Effector CD8-positive, alpha-beta T cell (primary cell): ENCODE measurements at places on chromosomes 6 and 20.

GRCh38 chr6:23177806-23178205 is 608.4 kb downstream of the HDGFL1 start:
- no peak for DNase-seq

DNA sequence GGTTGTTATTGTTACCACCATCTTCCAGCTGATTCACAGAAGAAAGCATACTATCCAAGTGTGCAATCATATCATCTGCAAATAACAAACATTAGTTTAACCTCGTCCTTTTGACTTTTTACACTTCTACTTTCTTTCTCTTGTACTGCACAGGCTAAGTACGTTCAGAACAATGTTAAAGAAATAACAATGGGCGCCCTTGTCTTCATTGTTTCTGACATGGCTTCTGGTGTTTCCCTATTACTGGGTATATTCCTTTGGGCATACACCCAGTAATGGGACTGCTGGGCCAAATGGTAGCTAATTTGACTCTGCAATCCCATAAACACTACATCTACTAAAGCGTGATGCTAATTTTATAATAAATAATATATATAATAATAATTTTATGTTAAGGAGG is 146.7 kb downstream of the GJA10 start:
- no peak for DNase-seq

GRCh38 chr6:40904583-40905194 is 134.3 kb downstream of the UNC5CL start:
- DNase-seq: no peak

- no peak for DNase-seq
These were observed 86.1 kb upstream of the STMND1 start for GRCh38 chr6:17015551-17016381.

DNA sequence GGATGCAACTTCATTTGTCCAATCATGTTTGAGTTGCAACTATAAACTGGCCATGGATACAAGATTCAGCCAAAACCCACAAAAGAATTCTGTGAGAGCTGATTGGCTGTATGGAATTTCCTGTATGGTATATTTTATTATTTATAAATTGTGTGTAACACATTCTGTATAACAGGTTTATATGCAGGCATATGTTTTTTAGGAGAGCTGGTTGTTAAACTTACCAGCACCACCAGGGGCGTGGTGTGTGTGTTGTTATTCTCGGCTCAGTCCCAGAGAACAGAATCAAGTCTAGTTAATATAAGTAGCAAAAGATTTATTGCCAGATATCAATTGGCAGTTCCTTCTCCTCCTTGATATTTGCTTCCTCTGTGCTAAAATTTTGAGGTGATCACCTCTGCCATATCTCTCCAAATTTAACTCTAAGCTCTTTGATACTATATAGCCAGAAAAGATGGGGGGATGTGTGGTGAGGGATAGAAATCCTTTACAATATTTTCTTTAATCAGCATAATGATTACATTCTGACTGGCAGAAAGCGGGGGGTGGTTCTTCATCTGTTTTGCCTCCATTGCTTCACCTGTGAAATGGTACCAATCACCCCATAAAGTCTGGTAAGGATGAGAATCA is 22.9 kb downstream of the CNBD2 start:
- DNase-seq: no peak

- no peak for DNase-seq
These were observed 57.2 kb upstream of the HFE start for GRCh38 chr6:26029857-26030653.

DNA sequence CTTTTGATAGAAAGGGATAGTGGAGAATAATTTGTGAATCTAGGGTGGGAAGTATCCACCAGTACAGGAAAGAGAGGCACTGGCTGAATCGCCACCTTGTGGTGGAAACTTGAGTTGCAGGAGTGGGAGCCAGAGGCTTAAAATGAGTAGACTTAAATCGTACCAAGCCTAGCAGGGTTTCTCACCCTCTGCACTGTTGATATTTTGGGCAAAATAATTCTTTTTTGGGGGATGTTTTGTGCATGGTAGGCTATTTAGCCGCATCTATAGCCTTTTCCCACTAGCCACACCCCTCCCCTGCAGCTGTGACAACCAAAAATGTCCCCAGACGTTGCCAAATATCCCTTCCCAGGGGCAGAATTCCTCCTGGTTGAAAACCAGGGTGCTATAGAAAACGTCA is 119.1 kb downstream of the DHX35 start:
- DNase-seq: peak; percentile 73

DNA sequence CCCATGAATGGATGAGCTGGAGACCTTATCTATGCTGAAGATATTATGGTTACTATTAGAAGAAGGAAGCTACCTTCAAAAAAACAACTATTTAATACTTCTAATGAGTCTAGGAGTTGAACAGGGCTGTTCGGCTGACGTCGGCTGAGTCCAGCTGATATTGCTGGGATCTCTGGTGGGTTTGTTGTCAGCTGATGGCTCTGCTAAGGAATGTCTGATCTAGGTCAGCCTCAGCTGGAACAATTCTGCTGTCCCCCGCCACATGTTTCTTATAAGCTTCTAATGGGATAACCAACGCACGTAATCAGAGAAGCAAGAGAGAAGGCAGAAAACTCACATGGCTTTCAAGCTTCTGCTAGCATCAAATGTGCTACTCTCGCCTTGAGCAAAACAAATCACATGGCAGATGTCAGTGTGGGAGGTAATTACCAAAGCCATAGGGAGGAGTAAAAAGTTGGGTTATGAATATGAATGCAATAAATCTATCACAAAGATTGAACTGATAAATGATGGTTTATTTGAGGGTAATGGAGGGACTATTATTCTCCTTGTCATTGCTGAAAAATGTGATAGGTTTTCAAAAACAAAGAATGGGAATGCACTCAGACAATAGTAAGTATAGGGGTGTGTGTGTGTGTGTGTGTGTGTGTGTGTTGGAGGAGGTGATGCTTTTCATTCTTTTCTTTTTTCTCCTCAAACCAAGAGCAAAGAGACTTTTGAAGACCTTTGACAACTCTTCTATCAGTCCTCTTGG is 71.5 kb downstream of the BTBD3 start:
- no peak for DNase-seq

DNA sequence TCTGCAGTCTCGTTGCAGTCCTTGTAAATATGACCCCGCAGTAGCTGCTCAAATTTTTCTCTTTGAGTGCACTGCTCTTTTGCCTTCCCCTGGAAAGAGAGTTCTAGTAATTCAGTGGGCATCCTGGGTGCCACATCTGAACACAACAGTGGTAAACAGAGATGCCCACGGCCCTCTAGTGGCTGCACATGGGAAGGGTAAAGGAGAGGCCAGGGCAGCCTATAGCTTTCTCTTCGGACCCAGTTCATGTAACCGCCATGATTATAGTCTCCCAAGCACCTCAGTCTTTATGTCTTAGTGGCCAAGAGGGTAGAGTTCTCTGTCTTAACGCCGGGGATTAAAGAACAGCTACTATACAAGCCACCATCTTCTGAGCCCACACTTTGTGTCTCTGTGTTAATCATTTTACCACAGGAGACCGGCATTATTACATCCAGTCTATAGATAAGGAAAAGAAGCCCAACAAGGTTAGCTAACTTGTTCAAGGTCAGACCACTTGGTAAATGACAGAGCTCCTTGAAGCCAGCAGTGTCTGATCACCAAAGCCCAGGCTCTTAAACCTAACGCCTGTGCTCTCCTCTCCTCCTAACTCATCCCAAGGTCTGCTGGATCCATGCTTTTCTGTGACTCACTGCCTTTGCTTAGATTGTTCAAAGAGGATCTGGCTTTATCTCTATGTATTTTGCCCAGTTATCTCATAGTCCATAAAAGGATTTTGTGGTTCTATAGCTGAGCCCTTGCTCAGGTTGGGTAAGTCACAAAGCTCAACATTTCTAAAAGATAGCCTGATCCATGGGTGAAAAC is 81.8 kb downstream of the ISM1 start:
- no peak for DNase-seq

GRCh38 chr6:31887173-31888007 is 8.6 kb upstream of the SLC44A4 start:
- DNase-seq: no peak

- DNase-seq: no peak
These were observed 33.9 kb downstream of the PRDM1 start for GRCh38 chr6:106120006-106120405.

- DNase-seq: no peak
These were observed 25.2 kb upstream of the FYN start for GRCh38 chr6:111898452-111898851.

GRCh38 chr6:161545741-161546140 is 271.9 kb upstream of the AGPAT4 start:
- DNase-seq: no peak

DNA sequence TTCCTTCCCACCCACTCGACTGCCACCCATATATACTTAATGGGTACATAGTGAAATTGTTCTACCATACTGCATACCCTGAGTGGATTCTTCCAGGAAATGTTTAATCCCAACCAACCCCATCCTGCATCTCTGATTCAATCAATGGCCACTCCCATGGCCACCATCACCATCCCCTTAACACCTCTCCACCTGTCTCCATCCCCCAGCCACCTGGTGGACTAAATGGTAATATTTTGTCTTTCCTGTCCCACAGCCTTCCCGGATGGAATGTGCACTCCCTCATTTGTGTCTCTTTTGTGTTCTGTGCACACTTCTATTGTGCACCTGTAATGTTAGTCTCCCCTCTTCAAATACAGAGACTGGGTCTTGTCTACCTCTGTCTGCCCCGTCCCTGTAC is 259.9 kb downstream of the ALDH8A1 start:
- no peak for DNase-seq

GRCh38 chr20:6768228-6769140 is 998 bp downstream of the BMP2 start:
- DNase-seq: no peak

- DNase-seq: no peak
These were observed 32.2 kb downstream of the CD83 start for GRCh38 chr6:14149739-14150130.

- DNase-seq: no peak
These were observed 44.2 kb upstream of the RNF146 start for GRCh38 chr6:127222418-127222817.

DNA sequence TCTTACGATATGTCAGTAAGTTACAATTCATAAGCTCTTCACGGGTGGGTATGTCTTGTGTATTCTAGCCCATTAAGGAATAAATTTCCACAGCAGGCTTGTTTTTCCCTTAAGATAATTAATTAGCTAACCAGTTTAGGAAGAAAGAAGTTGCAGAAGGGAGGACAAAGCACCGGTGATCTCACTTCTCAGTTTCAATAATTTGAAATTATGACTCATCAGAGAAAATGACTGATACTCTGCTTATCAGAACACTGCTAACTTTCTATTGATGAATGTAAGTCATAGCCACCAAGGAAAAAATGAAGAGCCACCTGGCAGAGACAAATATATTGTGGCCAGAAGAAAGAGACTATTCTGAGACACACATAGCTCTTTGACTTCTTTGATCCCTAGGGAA is 35.0 kb upstream of the ENTPD6 start:
- DNase-seq: no peak

DNA sequence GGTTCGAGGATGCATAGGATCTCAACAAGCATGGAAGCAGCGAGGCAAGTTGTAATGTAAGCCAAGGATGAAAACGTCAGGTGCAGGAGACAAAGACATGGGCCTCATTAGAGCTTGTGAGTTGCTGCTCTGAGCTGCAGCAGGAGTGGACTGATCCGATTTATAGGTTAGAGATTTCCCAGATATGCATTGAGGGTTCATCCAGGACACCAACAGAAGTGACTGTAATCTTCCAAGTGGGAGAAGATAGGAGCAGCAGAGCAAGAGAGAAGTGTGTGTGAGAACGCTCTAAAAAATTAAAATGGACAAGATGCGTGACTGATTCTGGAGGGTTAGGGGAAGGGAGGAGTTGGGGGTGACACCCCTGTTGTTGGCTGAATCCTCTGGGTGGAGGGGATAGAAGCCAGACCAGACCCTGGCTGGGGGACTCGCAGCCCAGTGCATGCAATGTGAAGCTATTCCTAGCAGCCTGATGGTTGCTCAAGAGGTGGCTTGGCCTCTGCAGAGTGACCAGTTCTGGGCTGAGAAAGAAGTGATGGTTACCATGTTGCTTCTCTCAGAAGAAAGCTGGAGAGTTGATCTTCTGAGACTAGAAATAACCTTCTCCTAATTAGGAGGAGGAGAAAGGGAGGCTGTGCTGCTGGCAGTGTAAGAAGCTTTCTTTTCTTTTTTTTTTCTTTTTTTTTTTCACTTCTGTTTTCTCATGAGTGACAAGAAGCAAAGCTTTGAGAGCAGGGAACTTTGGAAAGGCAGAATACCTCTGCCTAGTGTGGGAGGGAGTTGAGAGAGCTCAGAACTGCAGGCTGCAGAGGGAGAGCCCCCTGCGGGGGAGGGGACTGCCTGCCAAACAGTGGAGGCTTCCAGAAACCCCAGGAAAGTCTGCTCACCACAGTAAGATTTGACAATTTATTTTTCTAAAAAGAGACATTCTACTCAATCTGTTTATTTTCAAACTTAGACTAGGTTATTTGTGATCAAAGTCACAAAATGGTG is 116.9 kb downstream of the SLX4IP start:
- no peak for DNase-seq

DNA sequence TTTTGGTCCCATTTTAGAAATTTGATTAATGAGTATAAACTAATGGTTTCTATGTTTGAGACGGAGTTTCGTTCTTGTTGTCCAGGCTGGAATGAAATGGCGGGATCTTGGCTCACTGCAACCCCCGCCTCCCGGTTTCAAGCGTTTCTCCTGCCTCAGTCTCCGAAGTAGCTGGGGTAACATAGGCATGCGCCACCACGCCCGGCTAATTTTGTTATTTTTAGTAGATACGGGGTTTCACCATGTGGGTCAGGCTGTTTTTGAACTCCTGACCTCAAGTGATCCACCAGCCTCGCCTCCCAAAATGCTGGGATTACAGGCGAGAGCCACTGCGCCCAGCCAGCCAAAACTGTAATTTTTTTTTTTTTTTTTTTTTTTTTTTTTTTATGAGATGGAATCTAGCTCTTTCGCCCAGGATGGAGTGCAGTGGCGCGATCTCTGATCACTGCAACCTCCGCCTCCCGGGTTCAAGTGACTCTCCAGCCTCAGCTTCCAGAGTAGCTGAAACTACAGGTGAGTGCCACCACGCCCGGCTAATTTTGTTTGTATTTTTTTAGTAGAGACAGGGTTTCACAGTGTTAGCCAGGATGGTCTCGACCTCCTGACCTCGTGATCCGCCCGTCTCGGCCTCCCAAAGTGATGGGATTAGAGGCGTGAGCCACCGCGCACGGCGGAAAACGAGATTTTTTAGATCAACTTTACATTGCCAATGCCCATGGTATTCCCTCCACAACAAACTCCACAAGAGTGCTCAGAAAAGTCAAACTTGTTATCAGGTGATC is 127.8 kb downstream of the HFE start:
- no peak for DNase-seq

DNA sequence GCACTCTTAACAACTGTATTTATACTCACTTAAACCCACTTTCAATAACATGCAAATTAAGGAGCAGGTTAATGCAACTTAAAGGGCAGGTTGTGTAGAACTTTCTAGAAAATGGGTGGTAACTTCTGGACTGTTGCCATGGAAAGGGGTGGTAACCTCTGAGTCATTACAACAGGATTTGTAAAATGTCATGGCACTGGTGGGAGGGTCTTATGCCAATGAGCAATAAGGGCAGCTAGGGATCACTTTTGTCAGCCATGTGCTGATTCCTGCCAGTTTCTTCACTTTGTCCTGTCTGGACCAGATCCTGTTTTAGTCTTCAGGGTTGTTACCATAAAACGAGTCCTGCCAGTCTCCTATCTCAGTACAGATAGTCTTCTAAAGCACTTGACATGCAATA is 560.5 kb upstream of the PTCHD4 start:
- no peak for DNase-seq

GRCh38 chr6:152186840-152187239 is 379.4 kb downstream of the ESR1 start:
- DNase-seq: no peak
